Muscle of arm (tissue), 14 donors: ENCODE measurements at places on chromosomes 5 and 9. TPM values are rescaled to one million over a fixed set of nuclear protein-coding genes. Genes with fewer than 3 reads are reported as not detected.

DNA sequence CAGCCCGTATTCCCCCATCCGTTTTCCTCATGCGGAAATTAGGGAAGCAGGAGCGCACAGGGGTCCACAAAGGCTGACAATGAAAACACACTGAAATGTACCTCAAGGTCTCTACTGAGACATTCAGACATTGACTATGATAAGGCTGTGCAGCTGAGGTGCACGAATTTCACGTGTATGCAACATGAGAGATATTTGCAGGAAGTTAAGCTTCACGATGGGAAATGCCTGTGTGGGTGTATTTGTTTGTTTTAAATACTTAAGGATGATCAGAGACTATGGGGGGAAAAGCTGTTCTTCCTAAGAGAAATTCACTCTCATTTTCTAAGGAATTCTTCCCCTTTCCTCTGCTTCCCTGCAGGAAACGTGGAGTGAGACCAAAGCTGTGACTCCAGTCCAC, 2.6 kb upstream of the SPATA31E1 start:
- DNase-seq, result no peak

- DNase-seq, result no peak
Measured at GRCh38 chr5:134437340-134437846, 25.7 kb upstream of the CDKN2AIPNL start.

- DNase-seq, result no peak
Measured at GRCh38 chr5:146877783-146878475, 628 bp downstream of the PPP2R2B start.

DNA sequence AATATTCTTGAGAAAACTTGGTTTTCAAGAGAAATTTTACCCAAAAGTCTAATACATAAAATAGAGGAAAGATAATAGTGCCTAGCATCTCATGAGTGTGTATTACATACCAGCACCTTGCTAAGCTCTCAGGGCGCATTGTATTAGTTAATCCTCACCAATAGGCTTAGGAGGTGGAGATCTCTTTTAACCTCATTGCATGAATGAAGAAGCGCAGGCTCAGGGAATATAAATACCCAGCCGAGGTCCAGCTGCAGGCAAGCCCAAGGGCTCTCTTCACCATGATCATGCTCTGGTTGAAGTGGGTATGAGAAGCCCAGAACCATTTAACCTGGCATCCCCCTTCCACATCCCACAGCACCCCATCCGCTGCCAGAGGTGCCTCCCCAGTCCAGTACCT, 46.0 kb downstream of the CAMK2A start:
- no peak for DNase-seq

DNA sequence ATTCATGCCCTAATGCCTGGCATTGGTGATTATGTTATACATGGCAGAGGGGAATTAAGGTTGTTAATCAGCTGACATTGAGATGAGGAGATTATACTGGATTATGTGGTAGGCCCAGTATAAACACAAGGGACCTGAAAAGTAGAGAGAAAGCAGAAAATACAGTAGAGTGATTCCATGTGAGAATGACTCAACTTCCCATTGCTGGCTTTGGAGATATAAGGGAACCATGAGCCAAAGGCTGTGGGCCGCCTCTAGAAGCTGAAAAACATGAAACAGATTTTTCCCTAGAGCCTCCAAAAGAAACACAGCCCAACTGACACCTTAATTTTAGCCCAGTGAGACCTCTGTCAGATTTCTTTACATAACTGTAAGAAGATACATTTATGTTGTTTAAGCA, 65.0 kb upstream of the CTXN3 start:
- no peak for DNase-seq

GRCh38 chr5:176543428-176544182, 5.5 kb upstream of the CDHR2 start:
- no peak for DNase-seq

- DNase-seq, result no peak
Measured at GRCh38 chr5:144048259-144048856, 122.1 kb downstream of the YIPF5 start.

- no peak for DNase-seq
Measured at GRCh38 chr5:83925321-83925954, 204.8 kb upstream of the HAPLN1 start.

- DNase-seq, result no peak
Measured at GRCh38 chr5:149062371-149063016, 368 bp downstream of the SH3TC2 start.

GRCh38 chr9:70588381-70588780, 173.9 kb upstream of the KLF9 start:
- DNase-seq, result no peak

DNA sequence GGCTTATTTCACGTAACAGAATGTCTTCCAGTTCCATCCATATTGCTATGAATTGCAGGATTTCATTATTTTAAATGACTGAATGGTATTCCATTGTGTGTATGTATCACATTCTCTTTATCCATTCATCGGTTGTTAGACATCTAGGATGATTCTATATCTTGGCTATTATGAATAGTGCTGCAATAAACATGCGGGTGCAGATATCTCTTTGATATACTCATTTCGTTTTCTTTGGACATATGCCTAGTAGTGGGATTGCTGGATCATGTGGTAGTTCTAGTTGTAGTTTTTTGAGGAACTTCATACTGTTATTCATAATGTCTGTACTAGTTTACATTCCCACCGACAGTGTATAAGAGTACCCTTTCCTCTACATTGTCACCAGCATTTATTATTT, 460.5 kb downstream of the MAN2A1 start:
- no peak for DNase-seq

DNA sequence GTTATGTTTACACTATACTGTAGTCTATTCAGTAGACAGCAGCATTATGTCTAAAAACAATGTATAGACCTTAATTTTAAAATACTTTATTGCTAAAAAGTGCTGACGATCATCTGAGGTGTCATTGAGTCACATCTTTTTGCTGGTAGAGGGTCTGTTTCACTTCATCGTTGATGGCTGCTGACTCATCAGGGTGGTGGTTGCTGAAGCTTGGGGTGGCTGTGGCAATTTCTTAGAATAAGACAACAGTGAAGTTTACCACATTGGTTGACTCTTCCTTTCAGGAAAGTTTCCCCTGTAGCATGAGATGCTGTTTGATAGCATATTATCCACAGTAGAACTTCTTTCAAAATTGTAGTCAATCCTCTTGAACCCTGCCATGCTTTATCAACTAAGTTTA, 150.3 kb downstream of the FBXL7 start:
- DNase-seq, result no peak

- DNase-seq, result no peak
Measured at GRCh38 chr9:136494012-136494411, 11.2 kb upstream of the SEC16A start.

Gene ANKRD31
- polyA plus RNA-seq, result 0.12 TPM

Gene IFNK
- not detected for polyA plus RNA-seq

Gene PPP1R2B
- not detected for polyA plus RNA-seq

Gene C5orf52
- not detected for polyA plus RNA-seq

Gene SLC25A2
- not detected for polyA plus RNA-seq

Gene SPEF2
- 12.2 TPM for polyA plus RNA-seq

Gene SLC31A1
- polyA plus RNA-seq, result 9.4 TPM
